ENCODE measurements at places on chromosomes 11 and 22. TPM values are rescaled to one million over a fixed set of nuclear protein-coding genes. Genes with fewer than 3 reads are reported as not detected.
A peak's percentile ranks its signal among the peaks of the same experiment; 100 is the strongest.

DNA sequence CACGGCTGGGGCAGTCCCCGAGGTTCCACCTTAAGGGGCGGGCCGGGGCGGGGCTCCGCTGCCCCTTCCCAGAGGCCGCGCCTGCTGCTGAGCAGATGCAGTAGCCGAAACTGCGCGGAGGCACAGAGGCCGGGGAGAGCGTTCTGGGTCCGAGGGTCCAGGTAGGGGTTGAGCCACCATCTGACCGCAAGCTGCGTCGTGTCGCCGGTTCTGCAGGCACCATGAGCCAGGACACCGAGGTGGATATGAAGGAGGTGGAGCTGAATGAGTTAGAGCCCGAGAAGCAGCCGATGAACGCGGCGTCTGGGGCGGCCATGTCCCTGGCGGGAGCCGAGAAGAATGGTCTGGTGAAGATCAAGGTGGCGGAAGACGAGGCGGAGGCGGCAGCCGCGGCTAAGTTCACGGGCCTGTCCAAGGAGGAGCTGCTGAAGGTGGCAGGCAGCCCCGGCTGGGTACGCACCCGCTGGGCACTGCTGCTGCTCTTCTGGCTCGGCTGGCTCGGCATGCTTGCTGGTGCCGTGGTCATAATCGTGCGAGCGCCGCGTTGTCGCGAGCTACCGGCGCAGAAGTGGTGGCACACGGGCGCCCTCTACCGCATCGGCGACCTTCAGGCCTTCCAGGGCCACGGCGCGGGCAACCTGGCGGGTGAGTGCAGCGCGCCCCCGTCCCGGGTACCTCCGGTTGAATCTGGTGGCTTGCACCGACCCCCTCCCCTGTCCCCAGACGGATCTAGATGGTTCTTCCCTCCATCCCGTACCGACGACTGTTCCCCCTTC is at the start of gene SLC3A2:
Gene SLC3A2 (plus strand): TSS at position 94 of the 776 bp plus-strand sequence. CDS start 128 bp downstream, at position 222.
- peak; percentile 92 for DNase-seq

DNA sequence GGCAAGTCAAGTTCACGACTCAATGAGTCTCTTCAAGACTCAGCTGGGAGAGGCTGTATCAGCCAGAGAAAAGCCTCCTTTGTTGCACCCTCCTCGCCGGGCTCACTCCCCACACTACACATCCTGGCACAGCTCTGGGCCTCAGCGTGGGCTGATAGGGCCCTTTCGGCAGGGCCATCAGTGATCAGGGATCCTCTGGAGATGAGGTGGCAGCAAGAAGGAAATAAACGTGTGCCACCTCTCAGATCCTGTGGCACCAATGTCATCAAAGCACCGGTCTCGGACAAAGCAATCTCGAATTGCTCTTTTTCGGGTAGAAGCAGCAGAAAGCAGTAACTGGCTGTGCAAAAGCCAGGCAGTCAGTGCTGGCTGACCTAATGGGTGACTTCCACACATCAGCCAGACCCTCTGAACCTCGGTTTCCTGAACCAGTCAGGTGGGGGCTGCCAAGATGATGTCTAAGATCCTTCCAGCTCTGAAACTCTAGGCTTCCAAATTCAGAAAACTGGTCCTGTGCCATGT is 2.1 kb downstream of the EHD1 start:
- no peak for DNase-seq

Gene GNG3
- total RNA-seq, result 0.42 TPM

DNA sequence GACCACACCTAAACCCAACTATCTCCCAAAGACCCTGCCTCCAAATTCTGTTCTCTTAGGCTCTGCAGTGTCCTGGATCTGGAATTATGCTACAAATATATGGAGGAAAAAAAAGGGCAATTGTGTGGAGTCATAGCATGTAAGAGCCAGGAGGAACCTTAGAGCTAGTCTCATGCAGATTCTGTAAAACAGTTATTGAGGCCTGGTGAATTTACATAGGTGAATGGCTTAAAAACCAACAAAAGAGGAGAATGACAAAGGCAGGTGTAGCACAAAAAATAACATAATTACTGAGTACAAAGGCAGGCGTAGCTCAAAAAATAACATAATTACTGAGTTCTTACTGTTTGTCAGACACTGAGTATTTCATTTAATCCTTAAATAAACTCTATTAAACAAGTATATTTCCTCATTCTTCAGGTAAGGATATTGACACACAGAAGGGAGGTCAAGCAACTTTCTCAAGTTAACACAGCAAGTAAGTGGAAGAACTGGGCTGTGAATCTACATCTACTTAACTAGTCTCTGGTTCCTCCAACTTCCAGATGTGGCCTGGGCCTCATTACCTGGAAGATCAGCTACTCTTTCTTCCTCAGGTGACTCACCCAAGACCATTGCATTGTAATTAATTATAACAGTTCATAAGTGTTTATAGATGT is 938.9 kb upstream of the TENM4 start:
- no peak for DNase-seq

Gene NXPE4
- not detected for total RNA-seq

All from left lung (tissue), 14 donors.